Right atrium auricular region (tissue), 2 donors: ENCODE measurements at places on chromosomes 5 and 9. TPM values are rescaled to one million over a fixed set of nuclear protein-coding genes. Genes with fewer than 3 reads are reported as not detected.

The AK8 gene
- not detected for total RNA-seq

DNA sequence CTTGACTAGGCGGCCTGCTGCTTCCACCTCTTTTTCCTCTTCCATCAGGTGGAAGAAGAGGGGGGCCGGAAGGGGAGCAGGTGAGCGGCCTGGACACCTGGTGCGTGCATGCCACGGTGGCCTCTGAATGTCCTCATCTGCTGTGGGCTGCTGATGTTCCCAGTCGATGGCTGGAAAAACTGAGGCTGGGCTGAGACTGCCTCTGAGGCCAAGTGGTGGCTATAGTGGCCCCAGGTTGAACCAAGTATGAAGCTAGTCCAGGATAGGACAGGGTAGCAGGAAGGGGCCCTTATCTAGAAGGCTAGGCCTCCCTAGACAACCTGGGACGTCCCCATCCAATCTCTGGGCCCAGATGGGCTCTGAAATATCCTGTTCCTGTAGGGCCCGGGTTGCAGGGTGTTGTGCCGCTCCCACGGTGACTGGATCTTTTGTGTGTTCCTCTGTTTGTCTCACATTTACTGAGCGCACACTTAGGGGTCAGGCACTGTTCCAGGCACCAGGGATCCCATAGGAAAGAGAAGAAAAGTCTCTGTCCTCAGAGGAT, 753 bp upstream of the NR5A1 start:
- no peak for DNase-seq

The UQCRQ gene
- 276 TPM for total RNA-seq

The CACNA1B gene
- 0.41 TPM for total RNA-seq

- DNase-seq: no peak
These were observed 40.4 kb upstream of the HRH2 start for GRCh38 chr5:175617447-175617846.

The CHD1 gene
- total RNA-seq: 20.4 TPM

The SVEP1 gene
- 12.7 TPM for total RNA-seq
